ENCODE measurements at places on chromosomes 16 and 17. TPM values are rescaled to one million over a fixed set of nuclear protein-coding genes. Genes with fewer than 3 reads are reported as not detected.

Gene APOBR
- not detected for total RNA-seq

Gene GFER
- total RNA-seq, result 35.5 TPM

Gene BCL6B
- 3.8 TPM for total RNA-seq

- peaks cover 29% of the 10 kb centered on the region for H3K4me1 ChIP-seq
- no peak overlapping the region for H3K27ac ChIP-seq
- no peaks in the 10 kb centered on the region for H3K36me3 ChIP-seq
Measured at GRCh38 chr16:49638673-49639610, 217.0 kb downstream of the ZNF423 start.

- no peak for DNase-seq
- H3K27me3 ChIP-seq, result no peaks in the 10 kb centered on the region
- H3K4me1 ChIP-seq, result no peaks in the 10 kb centered on the region
- H3K36me3 ChIP-seq, result no peaks in the 10 kb centered on the region
- no peak overlapping the region for H3K4me3 ChIP-seq
Measured at GRCh38 chr16:12639044-12639443, 164.6 kb downstream of the CPPED1 start.

DNA sequence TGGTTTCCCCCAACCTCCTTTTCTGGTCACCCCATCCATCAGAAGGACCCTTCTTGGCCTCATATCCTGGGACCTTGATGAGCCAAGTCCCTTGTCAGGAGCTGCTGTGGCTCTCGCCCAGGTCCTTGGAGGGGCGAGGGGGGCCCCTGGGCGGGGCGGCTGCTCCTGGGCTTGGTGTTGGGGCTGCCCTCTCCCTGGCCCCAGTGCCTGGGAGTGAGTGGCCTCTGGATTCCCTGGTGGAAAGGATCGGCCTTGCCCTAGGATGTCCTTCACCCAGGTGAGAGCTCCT is 6.2 kb upstream of the NOTUM start:
- no peak overlapping the region for H3K27ac ChIP-seq
- H3K27me3 ChIP-seq, result peaks cover 87% of the 10 kb centered on the region
- H3K36me3 ChIP-seq, result no peaks in the 10 kb centered on the region

- no peaks in the 10 kb centered on the region for H3K27me3 ChIP-seq
- DNase-seq, result no peak
- H3K36me3 ChIP-seq, result no peaks in the 10 kb centered on the region
- H3K4me3 ChIP-seq, result no peak overlapping the region
- no peaks in the 10 kb centered on the region for H3K4me1 ChIP-seq
Measured at GRCh38 chr17:17140590-17140980, 65.5 kb downstream of the PLD6 start.

- peaks cover 25% of the 10 kb centered on the region for H3K27me3 ChIP-seq
- peak; percentile 79 for DNase-seq
- no peaks in the 10 kb centered on the region for H3K36me3 ChIP-seq
- no peak overlapping the region for H3K27ac ChIP-seq
Measured at GRCh38 chr17:73646409-73647300, 2.4 kb upstream of the SDK2 start.

DNA sequence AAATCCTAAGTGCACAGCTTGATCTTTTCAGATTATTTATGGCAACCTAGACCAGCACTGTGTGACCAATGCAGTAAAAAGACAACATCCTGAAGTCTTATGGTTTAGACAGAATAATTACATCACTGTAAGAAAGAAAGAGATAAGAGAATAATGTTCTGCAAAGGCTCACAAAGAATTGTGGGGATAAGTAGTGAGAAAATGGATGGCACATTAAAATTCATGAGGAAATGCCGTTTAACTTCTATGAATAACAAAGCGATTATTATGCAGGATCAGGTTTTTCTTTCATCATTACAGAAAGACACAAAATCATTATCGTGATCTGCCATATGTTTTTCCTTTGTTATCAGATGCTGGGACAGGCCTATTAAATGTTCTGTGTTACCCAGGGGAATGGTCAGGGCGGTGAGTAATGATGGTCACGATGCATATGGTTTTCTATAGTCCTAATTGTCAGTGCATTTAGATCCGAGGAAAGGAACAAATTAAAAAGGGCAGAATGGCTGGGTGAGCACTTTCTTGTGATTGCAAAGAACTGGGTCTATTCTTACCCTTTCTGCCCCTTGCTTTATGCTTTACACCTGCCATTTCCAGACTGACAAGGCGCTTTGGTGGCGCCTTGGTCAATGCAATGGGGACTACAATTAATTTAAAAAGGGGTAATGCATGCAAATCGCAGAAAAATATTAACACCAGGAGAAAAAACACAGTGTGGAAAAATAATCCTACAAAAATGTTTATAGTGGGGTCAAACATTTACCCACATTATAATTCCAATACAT is 18.1 kb upstream of the DHX40 start:
- H3K4me1 ChIP-seq, result no peaks in the 10 kb centered on the region
- H3K27ac ChIP-seq, result no peak overlapping the region
- DNase-seq, result no peak
- H3K36me3 ChIP-seq, result no peaks in the 10 kb centered on the region
- H3K4me3 ChIP-seq, result no peak overlapping the region

DNA sequence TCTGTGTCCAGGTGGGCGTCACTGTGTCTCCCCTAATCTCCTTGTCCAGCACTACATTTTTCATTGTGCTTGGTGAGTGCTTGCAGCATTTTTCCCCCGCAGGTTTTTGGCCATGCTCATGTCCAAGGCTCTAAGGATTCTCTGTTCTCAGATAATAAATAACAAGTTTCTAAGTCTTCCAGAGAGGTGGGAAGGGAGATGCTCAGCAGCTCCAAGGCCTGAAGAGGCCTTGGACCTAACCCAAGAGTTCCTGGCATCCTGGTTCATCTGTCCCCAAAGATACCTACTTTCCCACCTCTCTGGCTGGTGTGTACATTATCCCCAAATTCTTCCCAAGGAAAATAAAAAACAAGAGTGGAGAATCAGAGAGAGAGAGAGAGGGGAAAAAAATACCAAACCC is 45.3 kb downstream of the MEOX1 start:
- no peak overlapping the region for H3K4me3 ChIP-seq
- no peaks in the 10 kb centered on the region for H3K36me3 ChIP-seq
- no peak for DNase-seq
- no peaks in the 10 kb centered on the region for H3K4me1 ChIP-seq
- no peak overlapping the region for H3K27ac ChIP-seq
